CD4-positive, alpha-beta T cell (primary cell): ENCODE measurements at places on chromosomes 4 and X.
A peak's percentile ranks its signal among the peaks of the same experiment; 100 is the strongest.

GRCh38 chrX:17295791-17296190, 79.2 kb upstream of the NHS start:
- DNase-seq, result no peak

DNA sequence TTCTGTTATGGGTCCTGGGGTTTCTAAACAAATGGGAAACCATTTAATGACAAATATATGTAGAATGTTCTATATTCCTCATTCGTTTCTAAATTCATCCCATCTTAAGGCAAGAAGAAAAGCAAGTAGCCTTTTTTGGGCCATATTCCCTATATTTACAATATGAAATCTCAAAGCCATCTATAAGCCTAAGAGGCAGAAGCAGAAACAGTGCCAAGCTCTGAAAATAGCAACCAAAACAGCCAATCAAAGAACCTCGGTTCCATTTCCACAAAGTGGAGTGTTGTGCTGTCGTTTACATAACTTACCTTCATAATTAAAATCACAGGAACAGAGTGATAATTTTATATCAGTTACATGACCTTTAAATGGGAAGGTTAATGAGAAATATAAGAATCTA, 330.6 kb upstream of the GATB start:
- DNase-seq, result no peak

DNA sequence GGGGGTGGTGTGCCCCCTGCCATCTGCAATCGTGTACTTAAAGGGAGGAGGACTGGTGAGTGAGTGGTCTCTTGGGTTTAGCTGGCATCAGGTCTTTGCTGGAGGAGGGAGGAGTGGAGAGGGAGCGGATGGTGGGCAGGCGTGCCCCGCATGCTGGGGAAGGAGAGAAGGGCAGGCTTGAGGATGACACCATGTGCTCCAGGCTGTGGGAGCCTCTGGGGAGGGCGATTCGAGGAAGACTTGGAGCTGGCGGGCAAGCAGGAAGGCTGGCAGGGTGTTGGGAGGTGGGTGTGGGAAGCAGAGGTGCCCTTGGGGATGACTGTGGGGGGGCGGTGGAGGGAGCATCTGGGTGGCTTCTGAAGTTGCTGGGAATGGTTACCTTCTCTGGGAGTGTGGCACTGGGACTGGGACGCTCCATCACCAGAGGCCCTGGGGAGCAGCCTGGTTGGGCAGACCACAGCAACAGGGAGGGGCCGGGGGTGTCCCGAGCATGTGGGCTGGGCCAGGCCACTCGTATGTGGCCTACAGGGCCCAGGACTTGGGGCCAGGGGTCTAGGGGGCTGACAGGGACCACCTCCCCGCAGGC, 30.8 kb upstream of the AFAP1 start:
- DNase-seq, result no peak

DNA sequence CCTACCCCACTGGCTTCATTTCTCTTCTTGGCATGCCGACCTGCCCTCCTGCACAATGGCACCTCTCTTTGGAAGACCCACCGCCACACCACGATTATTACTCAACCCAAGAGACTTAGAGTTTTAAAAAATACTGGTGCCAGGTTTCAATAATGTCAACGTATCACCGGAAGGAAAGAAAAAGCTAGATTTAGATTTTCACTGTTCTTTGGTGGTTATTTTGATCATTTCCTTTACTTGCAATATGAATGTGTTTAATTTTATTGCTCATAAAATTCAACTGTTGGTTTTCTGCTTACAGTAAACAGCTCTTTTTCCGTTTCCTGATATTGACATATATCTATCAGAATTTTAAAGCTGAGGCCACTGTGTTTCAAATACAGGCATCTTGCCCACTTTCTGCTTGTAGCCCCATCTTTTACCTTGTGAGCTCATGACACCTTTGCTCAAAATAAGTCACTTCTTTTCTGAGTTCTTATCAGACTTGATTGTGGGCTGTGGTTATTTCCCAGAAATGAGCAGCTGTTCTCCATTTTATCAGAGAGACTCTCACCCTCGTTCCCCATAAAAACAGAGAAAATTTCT, 439.1 kb downstream of the INPP4B start:
- peak; percentile 72 for DNase-seq

GRCh38 chr4:36348403-36348938, 67.1 kb downstream of the DTHD1 start:
- DNase-seq, result no peak

- DNase-seq, result no peak
These were observed 333.2 kb upstream of the ATOH1 start for GRCh38 chr4:93495346-93495745.

- DNase-seq, result no peak
These were observed 67.1 kb upstream of the ZNF518B start for GRCh38 chr4:10524196-10524833.

DNA sequence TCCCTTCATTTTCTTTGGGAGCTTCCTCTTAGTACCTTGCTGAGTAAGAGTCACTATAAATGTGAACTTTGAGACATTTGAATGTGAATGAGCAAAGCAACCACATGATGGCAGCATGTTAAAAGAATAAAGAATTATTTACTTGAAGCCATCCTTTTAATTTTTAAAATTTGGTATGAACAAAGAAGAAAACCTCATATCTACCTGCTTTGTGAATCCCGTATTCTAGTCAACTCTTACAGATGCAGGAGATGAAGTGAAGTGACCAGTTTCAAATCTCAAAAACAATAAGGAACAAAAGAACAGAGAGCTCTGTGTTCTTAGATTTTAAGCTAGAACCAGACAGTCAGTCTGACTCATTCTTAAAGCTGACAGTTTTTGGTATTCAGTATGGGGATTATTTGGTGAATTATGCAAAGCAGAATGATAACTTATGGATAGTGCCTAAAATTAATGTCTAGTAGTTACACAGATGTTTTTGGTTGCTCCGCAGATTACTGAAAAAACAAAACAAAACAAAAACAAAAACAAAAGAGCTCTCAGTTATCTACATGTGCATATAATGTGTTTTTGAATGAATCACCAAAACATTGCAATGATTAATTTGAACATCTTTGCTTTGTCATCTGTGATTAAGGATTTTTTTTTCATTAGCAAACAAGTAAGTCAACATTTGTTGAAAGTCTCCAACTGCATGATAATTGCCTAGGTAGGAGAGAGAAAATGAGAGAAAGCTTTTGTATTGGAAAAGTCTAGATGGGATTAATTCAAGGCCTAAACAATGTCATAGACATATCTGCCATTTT, 48.2 kb upstream of the H2AZ1 start:
- DNase-seq, result no peak

DNA sequence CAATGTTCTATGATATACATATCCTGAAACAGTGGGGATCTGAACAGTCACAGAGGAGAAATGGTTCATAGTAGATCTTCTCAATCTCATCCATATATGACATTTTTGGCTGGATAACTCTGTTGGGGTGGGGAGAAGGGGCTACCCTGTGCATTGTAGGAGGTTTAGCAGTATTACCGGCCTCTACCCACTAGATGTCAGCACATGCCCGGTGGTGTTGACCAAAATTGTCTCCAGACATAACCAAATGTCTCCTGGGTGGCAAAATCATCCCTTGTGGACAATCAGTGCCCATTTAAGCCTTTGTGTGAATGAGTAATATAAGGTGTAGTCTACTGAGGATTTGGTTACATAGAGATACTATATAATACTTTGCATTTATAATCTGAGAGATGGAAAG, 89.9 kb downstream of the PLS3 start:
- DNase-seq, result no peak

DNA sequence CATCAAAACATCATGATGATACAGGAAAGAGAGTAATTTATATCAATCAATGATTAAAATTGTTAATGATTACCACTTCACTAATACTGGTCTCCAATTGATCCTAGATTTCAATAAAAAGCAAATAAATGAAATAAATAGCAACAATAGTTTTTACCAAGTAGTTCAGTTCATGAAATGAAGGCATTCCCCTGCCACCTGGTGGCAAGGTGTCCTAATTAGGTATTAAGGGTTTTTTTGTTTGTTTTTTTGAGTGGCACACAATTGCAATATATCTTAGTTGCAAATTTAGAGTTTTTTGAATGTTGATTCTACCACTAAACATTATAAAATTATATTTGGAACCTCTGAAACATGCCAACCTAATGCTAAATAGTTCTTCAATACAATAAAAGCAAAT, 157.4 kb upstream of the PDE5A start:
- DNase-seq, result peak; percentile 1

- DNase-seq, result no peak
These were observed 18.3 kb upstream of the PITX2 start for GRCh38 chr4:110641218-110641617.

- no peak for DNase-seq
These were observed 2340.7 kb downstream of the PCDH7 start for GRCh38 chr4:33060674-33061542.

GRCh38 chrX:136041254-136041812, 56.1 kb downstream of the SLC9A6 start:
- DNase-seq, result no peak

- no peak for DNase-seq
These were observed 6.9 kb downstream of the PSAPL1 start for GRCh38 chr4:7427831-7428260.

- DNase-seq, result no peak
These were observed 96.3 kb downstream of the MAML3 start for GRCh38 chr4:140057701-140058100.

- no peak for DNase-seq
These were observed 30.5 kb downstream of the STARD8 start for GRCh38 chrX:68677998-68678397.

DNA sequence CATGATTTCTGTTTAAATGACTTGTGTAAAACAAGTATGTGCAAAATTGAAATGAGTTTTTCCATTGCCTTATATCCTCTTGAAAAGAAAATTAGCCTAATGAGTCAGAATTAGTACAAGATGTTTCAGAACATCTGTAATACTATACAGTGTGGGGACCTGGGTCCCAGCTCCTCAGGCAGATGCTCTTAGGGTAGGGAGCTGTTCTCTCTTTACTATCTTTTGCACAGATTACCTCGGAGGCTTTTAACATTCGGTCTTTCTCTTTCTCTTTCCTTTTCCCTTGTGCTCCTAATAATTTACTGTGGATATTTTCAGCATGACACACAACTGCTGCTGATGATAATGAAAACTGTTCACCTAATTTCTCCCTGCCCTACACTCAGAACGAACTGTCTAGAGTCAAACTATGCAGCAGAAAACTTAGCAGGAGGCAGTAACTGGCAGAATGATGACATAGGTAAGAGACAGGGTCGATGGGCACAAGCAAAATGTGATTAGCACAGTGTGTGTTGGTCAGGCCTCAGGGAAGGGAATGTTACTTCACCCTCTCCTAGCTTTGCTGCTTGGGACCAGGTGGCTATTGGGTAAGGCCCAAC, 455.3 kb downstream of the PDHA2 start:
- no peak for DNase-seq

- DNase-seq, result no peak
These were observed 48.4 kb upstream of the PAK3 start for GRCh38 chrX:111047575-111047974.

DNA sequence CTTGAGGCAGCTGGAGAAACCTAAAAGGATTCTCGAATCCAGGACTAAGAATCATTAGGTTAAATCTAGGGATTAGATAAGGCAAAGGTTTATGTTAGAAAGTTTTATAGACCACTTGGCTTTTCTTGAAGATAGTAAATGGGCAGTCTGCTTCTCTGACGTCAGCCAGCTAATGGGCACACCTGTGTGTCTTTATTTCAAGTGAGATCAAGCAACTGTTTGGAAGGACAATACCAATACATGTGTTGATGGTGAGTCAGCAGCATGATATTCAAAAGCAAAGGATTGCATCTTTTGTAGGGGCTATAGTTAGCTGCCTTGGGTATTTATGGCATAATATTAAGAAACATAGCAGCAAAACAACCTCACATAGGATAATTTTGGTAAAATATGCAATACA, 46.5 kb upstream of the GRPR start:
- DNase-seq, result no peak

GRCh38 chr4:118749347-118749988, 64.3 kb downstream of the METTL14 start:
- no peak for DNase-seq

GRCh38 chr4:138671106-138671505, 344.5 kb upstream of the NOCT start:
- DNase-seq, result no peak

GRCh38 chr4:48739560-48740019, 40.5 kb downstream of the FRYL start:
- DNase-seq, result no peak

GRCh38 chrX:43813898-43814297, 68.4 kb downstream of the MAOB start:
- no peak for DNase-seq

DNA sequence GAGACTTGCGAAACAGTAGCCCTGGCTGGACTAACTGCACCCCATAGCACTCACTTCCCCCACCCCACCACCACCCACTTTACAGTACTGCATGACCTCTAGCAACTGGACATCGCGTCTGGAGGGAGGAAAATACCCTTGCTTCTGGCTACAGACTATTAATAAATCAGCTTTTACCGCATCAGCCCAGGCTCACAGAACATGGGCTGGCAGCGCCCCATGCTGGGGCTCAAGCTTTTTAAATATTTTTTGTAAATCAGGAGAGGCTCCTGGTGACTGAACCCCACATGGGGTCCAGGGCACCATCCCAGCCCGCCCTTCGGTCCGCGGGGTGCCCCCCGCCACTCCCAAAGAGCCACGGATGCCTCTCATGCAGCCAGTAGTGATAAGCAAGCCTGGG, 2.7 kb downstream of the HS6ST2 start:
- DNase-seq, result no peak

GRCh38 chr4:38069271-38069760, 109.1 kb downstream of the PTTG2 start:
- peak; percentile 22 for DNase-seq

DNA sequence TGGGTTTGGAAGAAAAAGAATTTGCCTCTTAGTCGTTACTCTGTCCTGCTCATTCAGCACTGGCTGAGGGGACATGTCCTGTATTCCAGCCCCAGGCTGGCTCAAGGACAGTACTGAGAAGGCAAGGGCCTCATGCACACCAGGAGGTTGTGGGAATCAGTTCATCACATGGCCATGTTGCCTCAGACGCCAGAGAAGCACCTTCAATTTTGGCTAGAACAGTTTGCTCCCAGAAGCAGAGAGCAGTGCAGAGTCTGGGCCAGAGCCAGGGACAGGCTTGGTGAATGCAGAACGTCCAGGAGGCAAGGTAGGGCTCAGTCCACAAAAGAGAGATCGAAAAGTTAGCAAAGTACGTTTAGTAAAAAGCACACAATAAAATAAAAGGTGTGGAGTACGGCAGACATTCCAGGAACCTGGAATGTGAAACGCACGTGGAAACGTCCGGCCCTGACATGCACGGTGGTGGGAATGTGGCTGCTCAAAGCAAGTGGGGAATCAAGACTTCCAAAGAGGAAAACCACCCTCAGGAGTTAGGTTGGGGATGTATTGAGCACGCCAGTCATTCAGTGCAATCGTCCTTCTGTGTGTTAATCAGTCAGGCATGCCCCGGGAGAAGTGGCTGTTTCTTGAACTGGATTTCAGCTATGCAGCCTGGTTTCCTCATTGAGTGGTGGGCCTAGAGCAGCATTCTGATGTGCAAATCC, 1.2 kb upstream of the SLC2A9 start:
- DNase-seq, result no peak

- no peak for DNase-seq
These were observed 41.2 kb downstream of the ATP10D start for GRCh38 chr4:47526281-47526680.

- DNase-seq, result no peak
These were observed 172.7 kb upstream of the IL15 start for GRCh38 chr4:141463678-141464077.
